ENCODE measurements at places on chromosomes 5 and 9.

GRCh38 chr5:55219770-55220169, 7.3 kb downstream of the MCIDAS start:
- no peak for DNase-seq

- DNase-seq: no peak
Observed at GRCh38 chr9:120410925-120411501, 169.0 kb downstream of the CDK5RAP2 start.

DNA sequence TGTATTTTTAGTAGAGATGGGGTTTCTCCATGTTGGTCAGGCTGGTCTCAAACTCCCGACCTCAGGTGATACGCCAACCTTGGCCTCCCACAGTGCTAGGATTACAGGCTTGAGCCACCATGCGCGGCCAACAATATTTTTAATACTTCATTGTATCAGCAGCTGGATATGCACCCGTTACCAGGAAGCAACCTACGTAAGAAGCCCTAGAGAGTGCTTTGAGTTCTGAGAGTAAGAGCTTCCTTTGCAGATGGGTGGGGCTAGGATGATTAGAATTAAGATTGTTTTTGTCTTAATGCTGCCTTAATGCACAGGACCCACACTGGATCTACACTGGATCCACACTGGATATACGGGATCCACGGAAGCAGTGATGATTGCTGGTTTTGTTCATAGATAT, 123.9 kb upstream of the ABCA1 start:
- DNase-seq: no peak

GRCh38 chr9:31573561-31573960, 810.9 kb upstream of the ACO1 start:
- DNase-seq: no peak

DNA sequence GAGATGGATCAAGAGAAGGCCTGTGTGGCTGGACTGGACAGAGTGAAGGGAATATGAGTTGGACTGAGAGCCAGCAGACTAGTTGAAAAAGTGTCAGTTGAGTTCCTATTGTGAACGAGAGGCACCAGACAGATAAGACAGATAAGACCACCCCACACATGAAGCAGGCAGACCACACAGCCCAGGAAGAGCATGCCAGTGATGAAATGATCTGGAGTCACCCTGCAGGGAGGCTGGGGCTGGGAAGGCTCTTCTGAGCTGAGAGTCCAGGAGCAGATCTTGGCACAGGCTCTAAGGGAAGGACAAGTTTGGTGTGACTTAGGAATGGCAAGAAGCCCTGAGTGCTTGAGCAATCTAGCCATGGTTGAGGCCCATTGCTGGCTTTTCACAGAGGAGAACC, 10.6 kb upstream of the SLC25A48 start:
- DNase-seq: no peak

GRCh38 chr5:101543780-101544179, 640.7 kb upstream of the ST8SIA4 start:
- DNase-seq: no peak

Data from NCI-H1417 treated with DMSO at 0.1 percent for 48 hours (cell line).